ENCODE measurements at places on chromosomes 13 and 19.

- DNase-seq: no peak
These were observed 711 bp upstream of the FOSB start for GRCh38 chr19:45467115-45467455.

- no peak for DNase-seq
These were observed at the start of gene ARHGEF1 for GRCh38 chr19:41882568-41883462. Gene ARHGEF1, plus strand, starts transcription at chr19:41883184. Its CDS starts 4,899 bp downstream, at chr19:41888083.

GRCh38 chr19:10805758-10806247 is 30.2 kb downstream of the TMED1 start:
- no peak for DNase-seq

DNA sequence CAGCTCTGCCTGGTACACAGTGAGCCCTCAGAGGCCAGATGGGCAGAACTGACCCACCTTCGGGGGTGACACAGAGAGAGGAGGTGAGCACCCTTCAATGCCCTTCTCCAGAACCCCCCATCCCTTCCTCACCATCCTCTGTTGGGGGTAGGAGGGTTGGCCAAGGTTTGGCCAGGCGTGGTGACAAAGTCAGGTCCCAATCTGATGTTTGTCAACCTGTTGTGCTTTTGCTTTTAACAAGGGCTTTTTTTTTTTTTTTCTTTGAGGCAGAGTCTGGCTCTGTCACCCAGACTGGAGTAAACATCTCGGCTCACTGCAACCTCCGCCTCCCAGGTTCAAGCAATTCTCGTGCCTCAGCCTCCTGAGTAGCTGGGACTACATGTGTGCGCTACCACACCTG is 7.3 kb downstream of the PTGIR start:
- DNase-seq: no peak

- DNase-seq: no peak
These were observed 1.3 kb upstream of the LRCH1 start for GRCh38 chr13:46551410-46552302.

- DNase-seq: no peak
These were observed 41.1 kb downstream of the SPTBN4 start for GRCh38 chr19:40507892-40508291.

DNA sequence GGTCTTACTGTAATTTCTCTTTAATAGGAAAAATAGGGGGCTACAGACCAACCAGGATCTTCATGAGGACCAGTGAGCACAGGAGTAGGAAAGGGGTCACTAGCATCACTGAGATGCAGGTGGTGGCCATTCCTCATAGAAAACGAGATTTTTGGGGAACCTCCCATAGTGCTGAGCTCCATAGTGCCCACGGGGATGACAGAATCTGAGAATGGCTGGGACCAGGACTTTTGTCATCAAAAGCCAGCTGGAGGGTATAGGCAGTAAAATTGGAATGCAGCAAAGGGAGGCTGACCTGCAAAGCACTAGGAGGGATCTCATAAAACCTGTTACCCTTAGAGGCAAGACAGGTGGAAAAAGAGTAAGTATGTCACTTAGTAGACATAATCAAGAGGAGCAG is 28.4 kb upstream of the CEACAM21 start:
- no peak for DNase-seq

- no peak for DNase-seq
These were observed 138.0 kb downstream of the ITGBL1 start for GRCh38 chr13:101590479-101590878.

DNA sequence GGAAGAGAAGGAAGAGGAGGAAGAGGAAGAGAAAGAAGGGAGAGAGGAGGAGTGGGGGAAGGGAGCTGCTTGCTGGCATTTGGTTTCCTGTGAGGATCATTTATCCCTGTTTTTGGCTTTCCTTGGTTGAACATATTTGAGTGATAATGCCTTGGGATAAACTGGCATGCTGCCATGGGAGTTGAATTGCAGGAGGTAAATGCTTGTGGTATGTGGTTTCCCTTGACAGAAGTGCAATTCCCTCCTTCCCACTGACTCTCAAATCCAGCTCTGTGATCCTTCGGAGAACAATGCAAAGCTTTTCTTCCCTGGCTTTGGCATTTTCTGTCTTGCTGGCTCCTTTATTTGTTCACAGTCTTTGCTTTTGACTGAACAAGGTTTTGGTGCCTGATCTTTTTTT is 27.2 kb upstream of the CBY2 start:
- DNase-seq: peak; percentile 96

DNA sequence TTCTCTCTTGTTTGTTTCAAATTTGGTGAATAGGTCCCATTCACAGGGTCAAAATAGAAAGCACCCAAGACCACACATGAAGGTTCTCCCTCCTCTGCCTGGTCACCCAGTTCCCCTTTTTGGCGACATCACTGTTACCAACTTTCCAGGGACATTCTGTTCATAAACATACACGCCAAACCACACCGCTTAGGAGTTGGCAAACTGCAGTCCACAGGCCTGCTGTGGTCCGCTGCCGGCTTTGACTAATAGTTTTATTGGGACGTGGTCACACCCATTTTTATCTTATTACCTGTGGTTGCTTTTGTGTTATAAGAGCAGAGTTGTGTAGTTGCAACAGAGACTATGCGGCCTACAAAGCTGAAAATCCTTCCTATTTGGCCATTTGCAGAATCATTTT is 24.2 kb downstream of the UHRF1 start:
- no peak for DNase-seq

GRCh38 chr19:3983936-3984583 is 1.2 kb downstream of the EEF2 start:
- no peak for DNase-seq

- DNase-seq: no peak
These were observed 1092.8 kb downstream of the PCDH9 start for GRCh38 chr13:66137384-66137783.

- no peak for DNase-seq
These were observed 8.7 kb upstream of the KLK12 start for GRCh38 chr19:51043497-51043896.

DNA sequence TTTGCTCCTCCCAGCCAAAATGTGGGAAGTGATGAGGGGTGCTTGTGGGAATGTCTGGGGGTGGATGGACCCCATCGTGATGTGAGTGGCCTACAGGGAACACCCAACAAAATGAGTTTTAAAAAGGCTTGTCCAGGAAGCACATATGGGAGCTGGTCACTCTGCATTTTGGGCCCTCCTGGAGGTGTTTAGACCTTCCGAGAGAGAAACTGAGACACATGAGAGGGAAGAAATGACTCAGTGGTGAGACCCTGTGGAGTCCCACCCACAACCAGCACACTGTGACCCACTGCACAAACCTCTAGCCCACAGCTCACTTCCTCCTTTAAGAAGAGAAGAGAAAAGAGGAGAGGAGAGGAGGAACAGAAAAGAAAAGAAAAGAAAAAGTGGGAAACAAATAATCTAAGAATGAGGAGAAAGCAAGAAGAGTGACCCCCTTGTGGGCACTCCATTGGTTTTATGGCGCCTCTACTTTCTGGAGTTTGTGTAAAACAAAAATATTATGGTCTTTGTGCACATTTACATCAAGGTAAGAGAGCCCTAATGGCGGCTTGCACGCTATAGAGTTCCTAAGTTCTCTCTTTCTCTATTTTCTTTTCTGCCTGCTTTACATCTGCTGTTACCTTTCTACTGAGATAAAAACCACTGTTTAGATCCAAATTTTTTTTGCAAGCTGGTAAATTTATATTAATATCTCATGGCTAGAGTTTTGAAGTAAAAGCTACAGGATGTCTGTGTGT is 13.3 kb upstream of the LILRB1 start:
- no peak for DNase-seq

GRCh38 chr13:98853771-98854221 is 101.3 kb upstream of the SLC15A1 start:
- DNase-seq: peak; percentile 4

GRCh38 chr13:111510502-111511218 is 190.2 kb downstream of the TEX29 start:
- DNase-seq: no peak

GRCh38 chr13:110347535-110348308 is 40.6 kb downstream of the COL4A2 start:
- no peak for DNase-seq

GRCh38 chr13:36353001-36353400 is 6.8 kb upstream of the SPART start:
- DNase-seq: no peak

- no peak for DNase-seq
These were observed 581 bp downstream of the RCBTB1 start for GRCh38 chr13:49584771-49585182.

DNA sequence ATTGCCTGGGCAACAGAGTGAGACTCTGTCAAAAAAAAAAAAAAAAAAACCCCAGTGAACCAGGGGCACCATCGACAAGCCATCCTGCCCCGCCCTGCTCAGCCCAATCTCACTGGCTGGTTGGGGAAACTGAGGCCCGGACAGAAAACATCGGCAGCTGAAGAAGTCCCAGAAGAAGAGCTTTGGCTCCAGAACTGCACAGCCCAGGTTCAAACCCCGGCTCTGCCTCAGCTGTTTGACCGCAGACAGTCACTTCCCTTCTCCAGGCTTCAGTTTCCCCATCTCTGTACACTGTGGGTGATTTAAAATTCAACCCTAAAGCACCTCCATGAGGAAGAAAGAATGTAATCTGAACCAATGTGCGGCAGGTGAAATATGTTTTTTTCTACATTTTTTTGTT is 9.4 kb upstream of the SEMA6B start:
- DNase-seq: no peak

GRCh38 chr19:39406656-39407409 is at the start of gene ZFP36:
Gene ZFP36, plus strand, starts transcription at chr19:39406847. Its CDS starts 58 bp downstream, at chr19:39406905.
- no peak for DNase-seq
